ENCODE measurements at places on chromosomes 4 and X. TPM values are rescaled to one million over a fixed set of nuclear protein-coding genes. Genes with fewer than 3 reads are reported as not detected.

KLHL2 gene
- 16.0 TPM for total RNA-seq

ETDA gene
- not detected for total RNA-seq

ERCC6L gene
- total RNA-seq, result 12.2 TPM

TXK gene
- total RNA-seq, result 0.28 TPM

SLC6A14 gene
- total RNA-seq, result not detected

STATH gene
- not detected for total RNA-seq

GC gene
- total RNA-seq, result not detected

GPM6B gene
- 0.09 TPM for total RNA-seq

RNF212 gene
- 2.3 TPM for total RNA-seq

UGT2B15 gene
- total RNA-seq, result 0.08 TPM

TREX2 gene
- total RNA-seq, result 1.5 TPM

ODAPH gene
- total RNA-seq, result not detected

RNF175 gene
- total RNA-seq, result not detected

CCDC160 gene
- not detected for total RNA-seq

GAGE13 gene
- total RNA-seq, result not detected

IL2 gene
- not detected for total RNA-seq

GUCY1B1 gene
- total RNA-seq, result 0.23 TPM

LEF1 gene
- total RNA-seq, result not detected

SERTM2 gene
- total RNA-seq, result not detected

CT45A5 gene
- total RNA-seq, result not detected

EDA gene
- 0.42 TPM for total RNA-seq

TCEAL5 gene
- total RNA-seq, result not detected

RAP2C gene
- total RNA-seq, result 24.7 TPM

MAGEB1 gene
- not detected for total RNA-seq

MAGEA10 gene
- total RNA-seq, result not detected

L1CAM gene
- total RNA-seq, result 18.2 TPM

KLB gene
- total RNA-seq, result 0.08 TPM

VCX2 gene
- not detected for total RNA-seq

GLUD2 gene
- 2.4 TPM for total RNA-seq

POU3F4 gene
- not detected for total RNA-seq

CXCL13 gene
- total RNA-seq, result not detected

Measured in A549 treated with Mapracorat at 1 μM for 4 hours (cell line).